NCI-H526 treated with DMSO at 0.1 percent for 48 hours (cell line): ENCODE measurements at places on chromosomes 4 and X.

DNA sequence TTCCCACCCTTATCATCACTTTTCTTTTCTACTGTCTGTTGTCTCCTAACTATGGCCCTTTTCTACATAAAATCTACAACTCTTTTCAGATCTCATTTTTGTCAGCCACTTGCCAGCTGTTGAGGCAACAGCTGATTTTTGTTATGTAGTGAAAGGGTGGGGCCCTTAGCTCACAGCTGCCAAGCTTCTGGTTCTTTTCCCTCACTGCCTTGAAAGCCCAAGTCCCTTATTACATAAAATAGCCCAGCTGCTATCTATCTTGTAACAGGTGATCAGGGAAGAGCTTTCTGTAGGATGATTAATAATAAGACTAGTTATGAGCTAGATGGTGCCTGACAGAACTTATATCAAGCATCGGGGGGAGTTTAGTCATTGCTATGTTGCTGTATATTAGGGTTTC is 45.9 kb downstream of the ADGRL3 start:
- DNase-seq = no peak

GRCh38 chrX:71171110-71171801 is 26.6 kb downstream of the NLGN3 start:
- no peak for DNase-seq

- no peak for DNase-seq
Measured at GRCh38 chr4:53651156-53651735, 60.0 kb upstream of the LNX1 start.

- DNase-seq = no peak
Measured at GRCh38 chr4:124953061-124953460, 240.5 kb upstream of the ANKRD50 start.

DNA sequence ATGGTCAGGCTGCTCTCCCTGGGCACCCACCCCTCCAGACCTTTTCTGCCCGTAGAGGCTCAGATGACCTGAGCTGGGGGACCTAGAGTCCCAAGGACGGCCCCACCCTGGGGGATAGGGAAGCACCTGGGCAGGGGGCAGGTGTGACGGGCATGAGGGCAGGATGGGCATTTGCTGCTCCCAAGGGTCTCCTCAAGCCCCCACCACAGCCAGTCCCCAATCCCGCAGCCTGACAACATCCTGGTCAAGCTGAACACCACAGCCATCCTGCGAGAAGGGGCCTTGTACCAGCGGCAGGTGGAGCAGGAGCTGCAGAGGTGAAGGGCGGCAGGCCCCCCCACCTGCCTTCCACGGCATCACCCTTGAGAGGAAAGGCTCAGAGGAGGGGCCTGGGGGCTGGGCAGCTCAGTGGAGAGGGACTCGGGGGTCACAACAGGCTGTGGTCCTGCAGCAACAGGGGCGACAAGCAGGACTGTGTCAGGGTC is 17.8 kb upstream of the RNF4 start:
- DNase-seq = no peak

- no peak for DNase-seq
Measured at GRCh38 chr4:88446124-88446523, 10.8 kb upstream of the HERC5 start.

GRCh38 chr4:128371001-128371777 is 83.6 kb upstream of the PGRMC2 start:
- no peak for DNase-seq

- no peak for DNase-seq
Measured at GRCh38 chrX:141214196-141214595, 28.1 kb downstream of the SPANXC start.

GRCh38 chr4:135122457-135122856 is 920.9 kb upstream of the PABPC4L start:
- no peak for DNase-seq

DNA sequence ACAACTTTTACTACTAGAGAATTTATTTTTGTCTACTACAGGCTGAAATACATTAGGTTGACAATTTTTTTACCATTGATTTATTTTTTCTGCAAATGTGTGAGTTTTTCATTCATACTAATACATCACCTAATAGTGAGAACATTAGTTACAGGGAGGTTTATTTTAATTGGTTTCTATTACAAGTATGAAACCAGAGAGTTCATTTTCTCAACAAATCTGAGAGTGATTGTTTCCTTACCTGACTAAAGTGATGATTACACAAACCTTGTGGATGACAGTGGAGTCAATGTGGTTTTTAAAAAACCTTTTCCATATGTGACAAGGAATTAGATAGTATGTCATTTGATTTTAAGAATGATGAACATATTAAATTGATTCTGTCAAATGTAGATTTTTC is 227.4 kb downstream of the PALLD start:
- no peak for DNase-seq

GRCh38 chrX:8204169-8204935 is 33.3 kb upstream of the VCX2 start:
- DNase-seq = no peak
